Stimulated activated naive CD4-positive, alpha-beta T cell treated with Interleukin-2 at 50 U/mL for 16 hours (primary cell): ENCODE measurements at places on chromosomes 1 and 21.

- no peak for DNase-seq
Measured at GRCh38 chr1:225468270-225469020, 40.6 kb upstream of the LBR start.

DNA sequence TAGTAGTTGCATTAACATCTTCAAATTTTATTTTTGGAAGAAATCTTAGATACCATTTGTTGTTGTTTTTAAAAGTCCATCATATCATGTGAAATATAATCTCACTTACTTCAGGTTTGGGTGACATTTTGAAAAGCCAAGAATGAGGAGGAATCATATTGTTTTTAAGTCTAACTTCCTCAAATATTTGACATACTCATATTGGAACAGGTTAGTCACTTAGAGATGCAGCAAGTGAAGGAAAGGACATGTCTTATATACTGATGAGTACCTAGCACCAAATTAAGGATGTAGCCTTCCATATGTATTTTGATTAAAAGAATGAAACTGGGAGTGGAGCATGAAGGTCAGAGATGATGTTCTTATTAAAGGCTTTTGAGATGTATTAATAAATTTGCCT, 23.9 kb downstream of the GBP2 start:
- no peak for DNase-seq

- DNase-seq = no peak
Measured at GRCh38 chr1:234691567-234691966, 81.6 kb upstream of the IRF2BP2 start.

DNA sequence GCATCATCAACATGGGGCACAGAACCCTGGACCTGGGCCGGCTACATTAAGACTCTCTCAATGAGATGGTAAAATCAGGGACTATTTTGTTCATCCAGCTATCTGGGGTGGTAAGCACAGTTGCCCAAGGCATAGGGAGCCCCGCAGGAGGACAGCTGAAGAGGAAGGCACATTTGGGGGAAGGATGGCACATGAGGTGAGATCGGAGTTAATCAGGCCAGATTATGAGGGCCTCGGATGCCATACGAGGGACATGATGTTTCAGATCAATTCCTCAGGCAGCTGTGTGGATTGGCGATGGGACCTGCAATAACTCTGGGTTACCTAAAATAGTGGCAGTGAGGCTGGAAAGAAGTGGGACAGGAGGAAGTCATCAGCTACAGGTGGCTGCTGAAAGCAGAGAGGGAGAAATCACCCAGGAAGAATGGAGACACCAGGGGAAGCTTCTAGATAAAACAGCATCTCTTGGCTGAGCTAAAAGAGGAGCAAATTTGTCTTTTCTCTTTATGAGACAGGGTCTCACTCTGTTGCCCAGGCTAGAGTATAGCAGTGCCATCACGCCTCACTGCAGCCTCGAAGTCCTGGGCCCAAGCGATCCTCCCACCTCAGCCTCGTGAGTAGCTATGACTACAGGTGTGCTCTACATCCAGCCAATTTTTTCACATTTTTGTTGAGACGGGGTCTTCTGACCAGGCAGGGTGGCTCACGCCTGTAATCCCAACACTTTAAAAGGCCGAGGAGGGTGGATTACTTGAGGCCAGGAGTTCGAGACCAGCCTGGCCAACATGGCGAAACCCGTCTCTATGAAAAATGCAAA, 21.1 kb downstream of the TOMM20 start:
- no peak for DNase-seq

DNA sequence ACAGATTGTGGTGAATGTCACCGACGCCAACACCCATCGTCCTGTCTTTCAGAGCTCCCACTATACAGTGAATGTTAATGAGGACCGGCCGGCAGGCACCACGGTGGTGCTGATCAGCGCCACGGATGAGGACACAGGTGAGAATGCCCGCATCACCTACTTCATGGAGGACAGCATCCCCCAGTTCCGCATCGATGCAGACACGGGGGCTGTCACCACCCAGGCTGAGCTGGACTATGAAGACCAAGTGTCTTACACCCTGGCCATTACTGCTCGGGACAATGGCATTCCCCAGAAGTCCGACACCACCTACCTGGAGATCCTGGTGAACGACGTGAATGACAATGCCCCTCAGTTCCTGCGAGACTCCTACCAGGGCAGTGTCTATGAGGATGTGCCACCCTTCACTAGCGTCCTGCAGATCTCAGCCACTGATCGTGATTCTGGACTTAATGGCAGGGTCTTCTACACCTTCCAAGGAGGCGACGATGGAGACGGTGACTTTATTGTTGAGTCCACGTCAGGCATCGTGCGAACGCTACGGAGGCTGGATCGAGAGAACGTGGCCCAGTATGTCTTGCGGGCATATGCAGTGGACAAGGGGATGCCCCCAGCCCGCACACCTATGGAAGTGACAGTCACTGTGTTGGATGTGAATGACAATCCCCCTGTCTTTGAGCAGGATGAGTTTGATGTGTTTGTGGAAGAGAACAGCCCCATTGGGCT, 3.0 kb downstream of the CELSR2 start:
- DNase-seq = no peak

DNA sequence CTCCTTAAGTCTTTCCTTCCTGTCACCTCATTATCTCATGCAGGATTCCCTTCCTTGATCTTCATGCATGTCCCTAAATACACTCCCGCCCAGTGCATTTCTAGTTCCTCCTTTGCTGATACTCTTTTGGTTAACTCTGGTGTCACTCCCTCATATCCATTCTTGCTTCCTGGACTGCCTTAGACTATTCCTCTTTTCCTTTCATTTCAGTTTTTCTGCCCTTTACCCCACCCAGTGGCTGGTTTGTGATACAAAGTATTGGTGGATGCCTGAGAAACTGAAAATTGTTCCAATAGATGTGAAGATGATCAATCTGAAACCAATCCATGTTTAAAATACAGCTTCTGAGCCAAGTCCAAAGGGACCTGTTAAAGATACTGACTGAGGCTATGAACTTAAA, 553.8 kb upstream of the CAMK1G start:
- no peak for DNase-seq

DNA sequence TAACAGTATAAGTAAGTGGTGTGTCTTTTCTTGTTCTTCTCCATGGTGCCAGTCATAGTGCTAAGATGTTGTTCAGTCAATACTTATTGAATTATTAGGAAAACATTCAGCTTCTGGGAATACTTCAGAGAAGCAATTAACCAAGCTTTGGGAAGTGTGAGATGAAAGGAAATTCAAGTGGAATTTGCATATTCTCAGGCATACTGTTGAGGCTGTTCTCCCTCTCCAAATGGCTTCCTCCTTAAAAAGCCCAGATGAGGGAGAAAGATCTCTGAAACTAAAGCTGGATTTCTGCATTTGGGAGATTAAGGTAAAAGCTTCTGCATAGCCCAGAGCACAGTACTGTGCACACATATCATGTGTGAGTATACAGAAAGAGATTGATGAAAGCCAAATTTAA, 73.4 kb downstream of the MACF1 start:
- DNase-seq = no peak

- no peak for DNase-seq
Measured at GRCh38 chr1:215963040-215963439, 395.9 kb downstream of the KCTD3 start.
